Kidney (tissue), 22 donors: ENCODE measurements at places on chromosomes 5 and 9.

DNA sequence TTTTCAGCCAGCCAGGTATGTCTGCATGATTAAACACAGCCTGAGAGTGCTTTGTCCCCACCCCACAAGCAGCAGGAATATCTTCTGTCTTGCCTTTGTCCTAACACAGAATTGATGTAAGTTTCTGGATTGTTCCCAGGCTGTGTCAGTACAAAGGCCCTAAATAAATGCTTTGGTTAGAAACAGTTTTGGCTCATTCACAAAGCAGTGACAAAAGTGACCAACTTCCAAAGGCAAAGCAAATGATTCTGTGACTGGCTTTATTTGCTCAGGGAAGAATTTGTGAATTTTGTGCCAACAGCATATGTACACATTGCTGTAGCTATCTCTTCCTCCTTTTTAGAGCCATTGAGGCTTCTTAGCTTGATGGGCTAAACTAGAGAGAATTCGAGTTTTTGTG, 133.7 kb downstream of the PLPPR1 start:
- no peak for DNase-seq

- DNase-seq, result no peak
Measured at GRCh38 chr5:179867079-179867465, 8.5 kb upstream of the MRNIP start.

DNA sequence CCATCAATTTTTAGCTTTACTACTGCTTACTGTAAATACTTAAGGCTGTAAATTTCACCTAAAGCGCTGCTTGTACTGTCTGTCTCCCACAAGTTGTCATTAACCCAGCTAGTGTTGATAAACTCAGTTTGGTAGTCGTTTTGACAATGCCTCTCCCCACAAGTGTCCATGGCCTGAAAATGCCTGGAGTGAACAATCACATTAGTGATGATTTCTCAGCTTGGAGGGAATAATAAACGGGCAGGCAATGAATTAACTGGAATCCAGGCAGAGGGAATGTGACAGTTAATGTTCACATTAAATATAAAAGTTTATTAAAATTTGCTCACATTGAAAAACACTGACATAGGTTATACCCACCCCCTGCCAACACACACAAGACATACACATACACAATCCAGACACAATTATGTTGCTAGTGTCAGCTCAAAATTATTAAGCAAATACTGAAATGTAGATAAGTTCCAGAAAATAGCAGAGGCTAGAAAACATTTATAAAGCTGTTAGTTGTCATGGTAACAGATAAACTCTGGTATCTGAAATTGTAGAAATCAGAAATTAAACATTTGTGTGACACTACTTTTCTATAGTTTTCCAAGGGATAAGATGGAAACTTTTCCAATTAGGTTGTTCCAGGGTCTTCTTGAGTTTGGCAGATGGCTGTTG, 341.9 kb downstream of the DIRAS2 start:
- no peak for DNase-seq

GRCh38 chr9:96453625-96454024, 3.7 kb downstream of the HABP4 start:
- no peak for DNase-seq

- no peak for DNase-seq
Measured at GRCh38 chr5:103111468-103111867, 8.5 kb downstream of the GIN1 start.

DNA sequence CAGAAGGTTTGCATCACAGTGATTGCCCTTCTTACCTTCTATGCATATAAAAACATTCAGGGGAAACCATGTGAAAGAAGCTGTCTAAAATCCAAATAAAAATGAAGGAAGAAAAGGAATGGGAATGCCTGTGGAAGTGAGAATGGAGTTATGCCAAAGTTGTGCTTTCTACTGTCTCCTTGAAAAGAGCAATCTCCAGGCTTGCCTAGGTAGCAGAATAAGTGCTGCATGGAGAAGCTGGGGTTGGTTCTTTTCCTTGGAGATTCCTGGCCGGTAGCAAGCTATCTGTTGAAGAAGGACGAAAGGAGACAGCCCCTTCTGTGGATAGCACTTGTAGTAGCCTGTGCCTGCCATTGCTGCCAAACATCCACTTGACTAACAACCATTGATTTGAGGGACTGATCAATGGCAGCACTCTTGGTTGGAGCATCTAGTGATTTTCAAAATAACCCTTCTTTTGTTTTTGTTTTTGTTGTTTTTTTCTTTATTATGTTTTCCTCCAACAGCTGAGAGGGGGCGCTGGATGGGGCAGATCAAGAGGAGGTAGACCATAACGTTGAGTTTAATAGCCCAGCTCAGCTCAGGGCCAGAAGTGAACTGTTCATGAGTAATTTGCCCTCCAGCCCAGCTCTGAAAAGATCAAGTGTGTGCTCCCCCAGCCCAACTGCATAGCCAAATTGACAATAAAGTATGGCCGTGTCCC, 1.6 kb downstream of the PLCXD3 start:
- no peak for DNase-seq

GRCh38 chr5:78211052-78211451, 83.4 kb downstream of the AP3B1 start:
- DNase-seq, result no peak

GRCh38 chr5:84603568-84604185, 219.0 kb upstream of the EDIL3 start:
- no peak for DNase-seq

- no peak for DNase-seq
Measured at GRCh38 chr5:79831381-79832309, 142.0 kb downstream of the CMYA5 start.

DNA sequence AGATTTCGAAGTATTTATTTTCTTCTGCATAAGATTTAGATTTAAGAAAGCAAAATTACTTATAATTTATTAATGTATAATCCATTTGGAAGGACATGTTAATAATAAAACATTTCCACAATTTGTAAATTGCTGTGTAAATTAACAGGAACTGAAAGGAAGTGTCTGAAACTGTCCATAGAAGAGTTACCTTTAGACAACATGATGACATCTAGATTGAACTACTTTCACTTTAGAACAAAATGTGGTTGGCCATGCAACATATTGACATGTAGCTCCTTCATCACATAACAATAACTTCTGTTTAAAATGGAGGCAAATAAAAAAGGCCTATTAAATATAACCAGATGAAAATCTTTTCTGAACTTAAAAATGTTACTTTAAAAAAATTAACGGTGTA, 1849.5 kb upstream of the ACO1 start:
- no peak for DNase-seq

DNA sequence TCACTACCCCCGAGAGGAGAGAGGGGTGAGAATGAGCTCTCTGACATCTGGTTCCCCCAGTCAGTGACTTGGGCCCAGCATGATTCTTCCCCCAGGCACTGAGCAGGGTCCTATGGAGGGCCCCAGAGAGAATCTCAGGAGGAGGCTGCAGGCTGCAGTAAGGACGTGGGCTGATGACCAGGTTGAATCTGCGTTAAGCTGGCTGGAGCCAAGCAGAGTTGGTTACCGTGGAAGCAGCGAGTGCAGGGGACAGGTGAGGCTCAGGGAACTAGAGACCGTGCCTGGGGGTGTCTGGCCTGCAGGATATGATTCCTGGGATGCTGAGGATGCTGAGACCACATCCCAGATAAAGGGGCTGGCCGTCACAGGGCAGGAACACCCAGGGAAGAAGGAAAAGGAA, 314.3 kb upstream of the IRX1 start:
- DNase-seq, result no peak

DNA sequence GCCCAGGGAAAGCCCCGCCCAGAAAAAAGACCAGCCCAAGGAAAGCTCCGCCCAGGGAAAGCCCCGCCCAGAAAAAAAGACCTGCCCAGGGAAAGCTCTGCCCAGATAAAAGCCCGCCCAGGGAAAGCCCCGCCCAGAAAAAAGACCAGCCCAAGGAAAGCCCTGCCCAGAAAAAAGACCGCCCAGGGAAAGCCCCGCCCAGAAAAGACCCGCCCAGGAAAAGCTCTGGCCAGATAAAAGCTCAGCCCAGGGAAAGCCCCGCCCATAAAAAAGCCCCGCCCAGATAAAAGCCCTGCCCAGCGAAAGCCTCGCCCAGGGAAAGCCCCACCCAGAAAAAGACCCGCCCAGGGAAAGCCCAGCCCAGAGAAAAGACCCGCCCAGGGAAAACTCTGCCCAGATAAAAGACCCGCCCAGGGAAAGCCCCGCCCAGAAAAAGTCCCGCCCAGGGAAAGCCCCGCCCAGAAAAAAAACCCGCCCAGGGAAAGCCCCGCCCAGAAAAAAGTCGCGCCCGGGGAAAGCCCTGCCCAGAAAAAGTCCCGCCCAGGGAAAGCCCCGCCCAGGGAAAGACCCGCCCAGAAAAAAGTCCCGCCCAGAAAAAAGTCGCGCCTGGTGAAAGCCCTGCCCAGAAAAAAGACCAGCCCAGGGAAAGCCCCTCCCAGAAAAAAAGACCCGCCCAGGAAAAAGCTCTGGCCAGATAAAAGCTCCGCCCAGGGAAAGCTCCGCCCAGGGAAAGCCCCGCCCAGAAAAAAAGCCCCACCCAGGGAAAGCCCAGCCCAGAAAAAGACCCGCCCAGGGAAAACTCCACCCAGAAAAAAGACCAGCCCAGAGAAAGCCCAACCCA, 11.9 kb downstream of the GRIN1 start:
- DNase-seq, result no peak

DNA sequence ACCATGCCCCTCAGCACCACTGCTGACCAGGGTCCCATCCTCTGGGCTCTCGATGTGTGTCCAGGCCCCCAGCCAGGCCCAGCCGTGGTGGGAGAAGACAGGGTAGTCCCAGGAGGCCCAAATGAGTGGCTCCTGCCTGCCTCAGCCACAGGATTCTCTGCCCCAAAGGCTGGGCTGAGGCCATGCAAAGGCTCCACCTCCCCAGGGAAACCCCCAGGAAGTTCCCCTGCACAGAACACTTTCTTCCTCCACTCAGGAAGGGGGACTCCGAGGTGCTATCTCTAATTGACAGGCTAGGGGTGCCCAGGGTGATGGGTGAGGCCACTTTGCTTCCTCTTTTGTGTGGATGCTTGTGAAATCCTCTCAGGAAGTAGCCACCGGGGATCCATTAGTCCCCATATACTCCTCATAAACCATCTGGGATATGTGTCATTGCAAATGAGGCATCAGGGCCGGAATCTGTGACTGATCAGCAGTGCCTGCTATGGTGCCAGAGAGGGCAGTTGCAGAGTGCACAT, 23.1 kb upstream of the TDRD7 start:
- DNase-seq, result peak; percentile 71

DNA sequence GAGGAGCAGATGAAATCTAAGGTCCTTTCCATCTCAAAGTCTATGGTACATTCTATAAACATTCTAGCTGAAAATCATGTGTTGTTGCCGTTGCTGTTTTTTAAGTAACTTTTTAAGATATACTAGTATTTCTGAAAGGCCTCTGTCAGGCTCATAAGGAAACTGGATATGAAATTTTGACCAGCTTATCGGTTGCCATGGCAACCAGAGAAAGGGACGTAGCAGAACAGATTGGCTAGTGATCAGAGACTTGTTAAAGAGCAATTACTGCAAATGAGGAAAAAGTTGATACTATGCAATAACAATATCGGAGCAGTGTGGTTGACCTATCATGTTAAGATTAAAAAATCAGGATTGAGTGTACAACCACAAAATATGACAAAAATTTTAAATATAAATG, 57.0 kb upstream of the RNF180 start:
- no peak for DNase-seq

- DNase-seq, result no peak
Measured at GRCh38 chr9:131474711-131475110, 28.0 kb upstream of the POMT1 start.

DNA sequence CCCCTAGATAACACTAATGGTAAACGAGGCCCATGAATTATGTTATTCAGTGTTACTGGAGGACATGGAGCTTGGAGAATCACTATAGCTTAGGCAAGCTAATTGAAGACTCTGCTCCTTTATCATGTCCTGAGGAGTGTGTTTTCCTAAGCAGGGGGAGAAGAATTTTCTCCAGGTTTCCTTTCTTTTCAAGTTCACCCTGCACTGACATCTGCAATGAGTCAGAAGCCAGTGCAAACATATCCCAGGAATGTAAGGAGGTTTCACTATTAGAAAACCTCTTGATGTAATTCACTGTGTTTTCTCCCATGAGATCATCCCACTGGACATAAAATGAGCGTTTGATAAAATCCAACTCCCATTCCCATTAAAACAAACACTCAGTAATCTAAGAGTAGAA, 75.6 kb downstream of the DMRT2 start:
- DNase-seq, result no peak

- no peak for DNase-seq
Measured at GRCh38 chr9:110918316-110919049, 119.8 kb downstream of the LPAR1 start.

GRCh38 chr5:7816535-7816901, 34.4 kb downstream of the CFAP90 start:
- no peak for DNase-seq

- peak; percentile 15 for DNase-seq
Measured at GRCh38 chr5:137431051-137431450, 68.1 kb downstream of the SPOCK1 start.
